ENCODE measurements at places on chromosomes 12 and 14.

- no peak for DNase-seq
These were observed 225.7 kb downstream of the PHLDA1 start for GRCh38 chr12:75805905-75806304.

GRCh38 chr14:100109594-100109955, 44.4 kb downstream of the EVL start:
- no peak for DNase-seq

DNA sequence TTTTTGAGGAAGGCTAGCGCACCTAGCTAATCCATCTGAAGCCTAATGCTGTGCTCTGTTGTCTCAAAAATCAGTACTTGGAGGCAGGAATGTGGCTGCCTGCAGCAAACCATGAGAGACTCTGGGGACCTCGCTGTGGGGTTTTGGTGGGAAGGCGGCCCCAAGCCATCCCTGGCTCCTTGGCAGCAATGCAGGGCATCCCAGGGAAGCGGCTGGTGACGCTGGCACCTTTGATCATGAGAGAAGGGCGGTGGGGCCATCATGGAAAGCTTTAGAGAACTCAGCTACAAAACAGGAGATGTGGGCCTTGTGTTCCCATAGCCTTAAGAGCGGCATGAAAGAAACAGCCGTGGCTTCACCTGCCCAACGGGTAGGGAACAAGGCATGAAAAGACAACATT, 101.1 kb upstream of the SFSWAP start:
- DNase-seq: no peak

- DNase-seq: no peak
These were observed 70.7 kb downstream of the TTC8 start for GRCh38 chr14:88895116-88895515.

- DNase-seq: no peak
These were observed 27.2 kb upstream of the CMAS start for GRCh38 chr12:22018860-22019259.

DNA sequence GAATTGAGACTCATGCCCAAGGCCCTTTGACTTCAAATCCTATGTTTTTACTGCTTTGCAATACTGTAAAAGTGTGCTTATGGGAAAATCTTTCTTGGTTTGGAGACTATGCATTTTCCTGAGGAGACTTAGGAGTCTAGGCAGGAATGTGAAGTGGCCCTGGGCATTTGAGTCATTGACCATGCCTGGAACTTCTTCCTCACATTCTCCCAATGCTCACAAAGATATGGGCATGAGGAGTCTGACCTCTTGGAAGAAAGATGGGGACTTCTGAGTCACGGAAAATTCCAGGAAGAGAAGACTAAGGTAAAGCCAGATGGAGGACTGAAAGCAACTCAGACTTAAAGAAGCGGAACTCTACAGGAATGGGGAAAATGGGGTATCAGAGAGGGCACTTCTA, 38.2 kb upstream of the ZNF641 start:
- no peak for DNase-seq

DNA sequence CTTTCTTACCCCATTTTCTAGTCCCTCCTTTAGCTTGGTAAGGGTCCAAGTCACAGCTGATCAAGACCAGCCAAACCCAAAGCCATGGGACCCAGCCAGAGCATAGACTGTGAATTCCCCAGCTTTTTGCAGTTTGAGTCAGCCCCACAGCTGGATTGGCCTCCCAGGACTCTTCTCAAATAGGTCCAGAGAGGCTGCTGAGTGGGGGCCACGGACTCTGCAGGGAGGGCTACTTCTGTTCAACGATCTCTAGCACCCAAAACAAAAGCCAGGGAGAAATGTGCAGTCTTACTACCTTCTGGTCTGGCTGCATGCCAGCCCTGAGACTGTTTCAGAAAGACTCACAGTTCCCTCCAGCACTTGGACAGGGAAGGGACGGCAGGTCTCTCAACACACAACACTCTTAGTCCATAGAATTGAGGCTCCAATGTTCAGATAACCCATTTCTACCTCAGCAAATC, 1.6 kb downstream of the VDR start:
- DNase-seq: no peak

DNA sequence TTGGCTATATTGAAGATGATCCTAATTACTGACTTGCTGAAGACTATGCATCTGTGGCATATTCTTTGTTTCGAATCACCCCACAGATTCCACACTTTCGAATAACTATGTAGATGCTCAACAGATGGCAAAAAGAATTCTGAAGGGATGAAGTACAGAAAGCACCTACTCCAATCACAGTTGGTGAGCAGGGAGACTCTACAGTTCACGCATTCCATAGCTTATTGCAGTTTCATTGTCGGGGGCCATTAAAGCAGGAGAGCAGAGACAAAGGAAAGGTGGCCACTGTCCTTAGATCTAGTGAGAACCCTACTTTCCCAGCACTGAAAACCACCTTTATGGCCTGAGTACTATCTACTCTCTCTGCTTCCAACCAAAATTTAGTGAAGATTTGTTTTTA, 191.9 kb downstream of the STXBP6 start:
- no peak for DNase-seq

DNA sequence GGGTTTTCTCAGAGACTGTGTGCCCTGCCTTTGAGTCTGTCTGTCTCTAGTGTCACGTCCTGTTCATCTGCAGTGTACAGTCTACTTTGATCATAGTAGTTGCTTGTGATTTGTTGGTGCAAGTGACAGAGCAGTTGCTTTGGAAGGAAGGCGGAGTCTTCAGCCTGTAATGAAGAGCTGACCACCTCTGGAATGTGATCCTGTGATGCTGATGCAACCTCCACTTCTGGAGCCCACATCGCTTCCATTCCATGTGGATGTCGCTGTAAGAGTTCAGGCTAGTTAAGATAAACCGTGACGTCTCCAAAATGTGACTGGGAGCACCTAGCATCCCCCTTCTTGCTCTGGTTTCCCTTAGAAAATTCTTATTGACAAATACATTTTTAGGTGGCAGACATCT, 51.8 kb downstream of the PELI2 start:
- DNase-seq: no peak

- no peak for DNase-seq
These were observed 58.6 kb downstream of the ANKRD9 start for GRCh38 chr14:102451064-102451352.

DNA sequence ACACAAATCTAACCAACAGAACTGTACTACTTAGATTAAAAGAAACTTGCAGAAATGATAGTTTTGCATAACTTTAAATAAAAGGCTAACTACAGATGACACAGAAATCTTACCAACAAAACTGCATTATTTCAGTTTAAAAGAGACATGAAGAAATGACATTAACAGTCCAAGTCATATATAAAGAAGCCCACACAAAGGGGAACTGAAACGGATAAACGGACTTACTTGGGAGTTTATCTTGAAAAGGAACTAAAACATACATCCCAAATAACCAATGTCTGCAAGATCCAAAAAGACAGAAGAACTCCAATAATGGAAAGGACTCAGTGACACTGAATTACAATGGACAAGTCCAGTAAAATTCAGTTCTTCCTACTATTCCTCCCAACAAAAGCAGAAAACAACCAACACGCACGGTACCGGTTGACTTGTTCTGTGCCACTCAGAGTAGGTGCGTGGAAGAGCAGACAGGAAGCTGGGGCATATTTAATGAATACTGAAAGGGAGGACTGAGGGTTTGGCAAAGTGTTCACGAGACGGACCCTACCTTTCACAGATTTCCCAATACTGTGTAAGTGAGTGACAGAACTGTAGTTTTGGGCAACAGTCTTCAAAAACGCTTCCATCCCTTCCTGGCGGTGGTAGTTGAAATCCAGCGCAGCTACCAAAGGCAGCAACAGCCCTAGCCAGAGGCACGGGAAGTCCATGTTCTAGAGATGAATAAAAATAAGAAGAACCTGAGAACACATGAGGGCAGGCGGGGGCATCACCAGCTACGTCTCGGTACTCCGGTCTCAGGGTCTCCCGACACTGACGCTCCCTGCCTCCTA, 627 bp downstream of the CPM start:
- no peak for DNase-seq

GRCh38 chr14:68337279-68337678, 455.6 kb downstream of the ZFP36L1 start:
- no peak for DNase-seq

DNA sequence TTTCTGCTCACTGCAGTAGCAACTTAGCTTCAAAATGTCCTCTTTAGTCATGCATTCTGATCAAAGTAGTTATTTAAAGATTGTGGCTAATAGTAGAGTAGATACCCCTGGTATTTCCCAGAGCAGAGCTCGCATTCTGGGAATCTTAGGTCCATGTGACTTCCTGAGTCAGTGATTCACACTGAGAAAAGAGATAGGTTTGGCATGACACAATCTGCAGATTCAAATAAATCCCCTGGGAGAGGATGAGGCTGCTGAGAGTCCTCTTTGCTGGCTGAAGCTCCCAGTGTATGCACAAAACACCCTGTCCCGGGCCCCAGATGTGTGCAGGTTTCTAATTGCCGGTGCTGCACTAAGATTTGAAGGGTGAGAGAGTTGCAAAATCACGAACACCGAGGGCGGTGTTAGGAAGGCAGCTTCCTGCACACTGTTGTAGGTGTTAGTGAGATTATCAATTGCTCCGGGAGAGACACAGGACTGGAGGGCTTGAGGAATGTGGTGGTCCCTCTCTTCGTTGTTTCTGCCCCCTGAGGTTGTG, 233.2 kb downstream of the NRXN3 start:
- no peak for DNase-seq

DNA sequence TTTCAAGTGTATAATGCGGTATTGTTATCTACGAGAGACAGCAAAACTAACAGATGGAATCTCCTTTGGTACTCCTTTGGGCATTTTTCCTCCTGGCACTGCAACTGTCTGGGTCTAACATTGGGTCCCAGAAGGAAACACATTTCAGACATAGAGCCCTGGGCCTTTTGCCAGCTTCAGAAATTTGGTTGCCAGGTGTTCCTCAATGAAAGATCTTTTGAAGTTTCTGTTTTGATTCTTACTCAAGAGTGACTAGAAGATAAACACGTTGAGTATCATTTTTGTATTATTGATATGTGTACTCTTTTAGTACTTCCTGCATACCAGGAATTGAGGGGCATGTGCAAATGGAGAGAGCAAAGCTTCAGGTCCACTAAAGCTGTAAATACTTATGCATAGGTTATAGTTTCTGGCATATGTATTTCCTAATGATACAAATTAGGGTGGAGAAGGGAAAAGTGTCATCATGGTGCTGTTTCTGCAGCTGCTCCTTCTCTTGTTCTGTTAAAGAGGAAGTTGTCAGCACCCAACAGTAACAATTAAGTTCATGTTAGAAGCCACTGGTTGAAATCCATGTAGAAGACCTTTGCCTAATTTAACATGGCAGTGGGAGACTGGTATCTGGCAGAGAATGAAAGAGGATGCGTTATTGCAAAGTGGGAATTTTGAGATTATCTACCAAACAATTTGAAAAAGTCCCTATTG, 53.5 kb downstream of the SLC38A6 start:
- no peak for DNase-seq

DNA sequence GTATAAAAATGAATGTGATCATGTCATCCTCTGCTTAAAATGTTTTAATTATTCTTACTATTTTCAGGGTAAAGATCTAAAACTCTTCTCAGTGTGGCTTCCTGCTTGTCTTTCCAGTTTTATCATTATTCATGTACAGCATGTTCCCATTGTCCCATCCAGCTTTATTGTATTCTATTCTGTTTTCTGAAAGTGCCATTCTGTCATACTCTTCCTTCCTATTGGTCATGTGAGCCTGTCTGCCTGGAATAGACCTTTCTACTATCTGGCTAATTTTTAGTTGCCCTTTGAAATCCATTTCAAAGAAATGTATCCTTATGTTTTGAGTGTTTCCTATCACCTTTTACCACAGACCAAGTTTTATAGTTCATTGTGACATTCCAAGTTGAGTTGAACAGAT, 34.9 kb downstream of the PALS1 start:
- DNase-seq: no peak

DNA sequence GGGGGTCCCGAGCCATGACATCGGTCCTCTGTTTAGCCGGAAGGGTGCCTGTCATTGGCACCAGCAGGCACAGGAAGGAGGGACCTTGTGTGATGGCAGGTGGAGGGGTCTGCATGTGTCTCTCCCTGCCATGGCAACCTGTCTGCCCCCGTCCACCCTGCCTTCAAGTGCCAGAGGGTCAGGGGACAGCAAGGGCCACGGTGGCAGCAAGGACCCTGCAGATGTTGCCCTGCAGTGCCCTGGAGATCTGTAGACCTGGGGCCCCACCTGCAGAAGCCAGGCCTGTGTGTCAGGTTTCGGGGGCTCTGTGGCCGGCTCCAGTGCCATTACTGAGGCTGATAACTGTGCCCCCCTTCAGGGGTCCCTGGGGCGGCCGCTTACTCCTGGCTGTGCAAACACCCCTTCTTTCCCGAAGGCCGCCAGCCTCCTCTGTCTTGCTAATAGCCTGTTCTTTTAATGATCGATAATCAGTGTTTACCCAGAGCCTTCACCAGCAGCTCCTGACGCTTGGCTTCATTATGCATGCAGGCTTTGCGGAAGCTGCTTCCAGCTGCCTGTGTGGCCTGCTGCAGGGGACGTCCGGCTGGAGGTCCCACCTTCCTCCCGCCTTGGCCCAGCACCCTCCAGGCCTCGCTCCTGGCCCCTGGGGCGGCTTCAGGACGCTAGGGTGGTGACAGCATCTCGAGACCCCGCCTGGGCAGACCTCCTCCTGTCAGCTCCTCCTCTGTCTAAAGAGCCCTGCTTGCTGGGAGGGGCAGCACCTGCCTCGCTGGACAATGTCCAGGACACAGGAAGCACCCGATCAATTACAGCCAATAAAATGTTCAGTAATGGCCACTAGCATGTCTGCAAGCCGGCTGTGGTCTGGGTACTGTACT, 153.0 kb downstream of the KIF26A start:
- DNase-seq: no peak

DNA sequence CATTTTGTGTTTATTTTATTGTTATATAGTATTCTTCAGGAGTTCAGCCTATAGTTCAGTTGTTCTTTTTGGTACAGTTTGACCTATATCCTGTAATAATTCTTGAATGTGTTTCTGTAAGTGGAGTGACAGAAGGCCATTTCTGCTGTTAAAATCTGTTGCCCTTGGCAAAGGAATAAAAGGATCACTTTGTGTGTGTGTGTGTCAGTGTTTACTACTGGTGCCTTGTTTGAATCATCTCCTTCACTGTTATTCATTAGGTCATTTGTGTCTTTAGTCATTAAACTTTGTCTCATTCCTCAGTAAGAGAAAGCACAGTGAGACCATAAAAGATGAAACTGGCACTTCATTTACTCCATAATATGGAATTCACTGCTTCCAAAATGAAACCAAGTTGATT, 130.7 kb downstream of the TMTC2 start:
- no peak for DNase-seq

DNA sequence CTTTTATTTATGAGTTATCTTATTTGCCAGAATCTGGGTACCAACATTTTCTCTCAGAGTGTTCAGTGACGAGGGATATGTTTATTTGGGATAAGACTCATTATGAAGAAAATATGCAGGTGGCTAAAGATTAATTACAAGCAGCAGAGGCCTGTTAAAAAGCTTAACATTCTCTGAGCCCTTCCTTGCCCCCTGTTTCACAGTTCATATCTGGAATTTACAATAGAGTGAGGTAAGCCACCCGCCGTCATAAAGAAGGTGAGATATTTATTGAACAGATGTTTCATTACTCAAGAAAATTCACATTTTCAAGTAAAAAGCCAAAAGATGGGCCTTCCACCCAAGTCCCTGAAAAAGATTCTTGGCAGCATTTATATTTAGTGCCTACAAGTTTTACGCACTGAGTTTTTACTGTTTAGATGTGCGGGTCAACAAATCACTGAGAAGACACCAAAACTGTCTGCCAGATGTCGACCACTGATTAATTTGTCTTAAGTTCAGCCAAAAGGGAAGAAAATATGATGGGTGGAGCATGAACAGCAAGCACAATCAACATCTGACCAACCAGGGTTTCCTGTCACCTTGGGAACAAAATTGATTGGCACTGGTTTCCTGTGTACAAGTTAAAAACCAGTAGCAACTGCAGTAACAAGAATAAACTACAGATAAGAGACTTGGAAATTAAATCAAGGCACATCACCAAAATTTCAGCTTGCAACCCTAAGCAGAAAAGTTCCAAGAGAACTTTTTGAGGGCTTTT, 85.5 kb upstream of the PTPRB start:
- no peak for DNase-seq

Measured in HEK293T (cell line).